ENCODE measurements at places on chromosomes 12 and 14.

- DNase-seq: no peak
Measured at GRCh38 chr14:65320661-65321308, 91.7 kb upstream of the FUT8 start.

DNA sequence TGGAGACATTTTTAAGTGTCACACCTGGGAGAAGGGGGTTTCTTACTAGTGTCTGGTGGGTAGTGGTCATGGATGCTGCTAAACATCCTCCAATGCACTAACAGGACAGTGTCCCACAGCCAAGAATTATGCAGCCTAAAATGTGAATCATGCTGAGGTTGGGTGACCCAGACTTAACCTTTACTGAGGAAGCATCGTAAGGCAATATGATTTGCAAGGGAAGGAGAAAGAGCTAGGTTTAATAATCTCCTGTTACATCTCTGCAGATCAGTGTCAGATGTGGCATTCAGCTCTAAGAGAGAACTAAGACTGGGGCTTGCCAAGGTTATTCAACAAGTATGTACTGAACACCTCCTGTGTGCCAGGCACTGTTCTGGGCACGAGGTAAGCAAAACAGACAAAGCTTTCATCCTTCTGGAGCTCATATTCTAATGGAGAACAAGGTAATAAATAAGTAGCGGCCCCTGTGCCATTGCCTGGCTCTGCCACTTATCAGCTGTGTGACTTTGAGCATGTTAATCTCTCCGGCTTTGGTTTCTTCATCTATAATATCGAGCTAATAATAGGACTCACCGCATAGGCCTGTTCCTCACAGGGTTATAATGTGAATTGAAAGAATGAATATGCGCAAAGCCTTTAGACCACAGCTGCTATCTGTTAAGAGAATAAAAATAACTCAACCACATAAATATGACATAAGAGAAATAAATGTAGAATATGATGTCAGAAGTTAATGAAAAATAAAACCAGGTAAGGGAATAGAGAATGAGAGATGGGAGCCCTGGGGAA is 13.5 kb upstream of the GOLGA5 start:
- no peak for DNase-seq

- DNase-seq: no peak
Measured at GRCh38 chr14:67268426-67269150, 27.4 kb downstream of the PALS1 start.

GRCh38 chr14:74985028-74985310 is 17.8 kb upstream of the EIF2B2 start:
- no peak for DNase-seq

- no peak for DNase-seq
Measured at GRCh38 chr12:110850762-110851161, 4.0 kb downstream of the CCDC63 start.

- no peak for DNase-seq
Measured at GRCh38 chr12:111270239-111270638, 98.7 kb downstream of the PHETA1 start.

DNA sequence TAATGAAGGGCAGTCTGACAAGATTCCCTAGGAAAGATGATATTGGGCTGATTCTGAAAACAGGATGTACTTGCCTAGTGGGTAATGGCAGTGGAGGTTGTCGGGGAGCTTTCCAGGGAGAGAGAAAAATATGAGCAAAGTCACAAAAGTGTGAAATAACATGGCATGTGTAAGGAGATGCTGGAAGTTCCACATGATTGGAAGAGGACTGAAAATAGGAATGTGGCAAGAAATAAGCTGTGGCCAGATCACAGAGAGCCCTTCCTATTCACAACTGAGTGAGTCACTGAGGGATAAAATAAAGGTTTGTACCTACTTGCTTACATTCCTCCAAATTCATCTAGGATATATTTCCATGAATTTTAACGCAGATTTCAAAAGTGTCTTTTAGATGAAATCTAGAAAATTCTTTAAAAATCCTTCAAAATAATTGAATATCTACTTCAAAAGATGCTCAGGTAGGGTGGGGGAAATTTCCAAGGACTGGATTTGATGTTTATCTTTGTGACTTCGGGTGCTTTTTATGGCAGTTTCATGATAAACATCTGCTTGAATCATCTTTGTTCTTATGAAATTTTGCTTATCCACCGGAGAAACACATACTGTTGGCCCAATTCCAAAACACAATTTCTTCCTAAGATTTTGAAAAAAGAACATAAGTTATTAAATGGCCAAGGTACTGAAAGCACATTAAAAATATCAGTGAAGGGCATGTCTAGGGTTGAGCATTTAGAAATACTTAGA is 36.3 kb upstream of the SLC2A13 start:
- DNase-seq: no peak

DNA sequence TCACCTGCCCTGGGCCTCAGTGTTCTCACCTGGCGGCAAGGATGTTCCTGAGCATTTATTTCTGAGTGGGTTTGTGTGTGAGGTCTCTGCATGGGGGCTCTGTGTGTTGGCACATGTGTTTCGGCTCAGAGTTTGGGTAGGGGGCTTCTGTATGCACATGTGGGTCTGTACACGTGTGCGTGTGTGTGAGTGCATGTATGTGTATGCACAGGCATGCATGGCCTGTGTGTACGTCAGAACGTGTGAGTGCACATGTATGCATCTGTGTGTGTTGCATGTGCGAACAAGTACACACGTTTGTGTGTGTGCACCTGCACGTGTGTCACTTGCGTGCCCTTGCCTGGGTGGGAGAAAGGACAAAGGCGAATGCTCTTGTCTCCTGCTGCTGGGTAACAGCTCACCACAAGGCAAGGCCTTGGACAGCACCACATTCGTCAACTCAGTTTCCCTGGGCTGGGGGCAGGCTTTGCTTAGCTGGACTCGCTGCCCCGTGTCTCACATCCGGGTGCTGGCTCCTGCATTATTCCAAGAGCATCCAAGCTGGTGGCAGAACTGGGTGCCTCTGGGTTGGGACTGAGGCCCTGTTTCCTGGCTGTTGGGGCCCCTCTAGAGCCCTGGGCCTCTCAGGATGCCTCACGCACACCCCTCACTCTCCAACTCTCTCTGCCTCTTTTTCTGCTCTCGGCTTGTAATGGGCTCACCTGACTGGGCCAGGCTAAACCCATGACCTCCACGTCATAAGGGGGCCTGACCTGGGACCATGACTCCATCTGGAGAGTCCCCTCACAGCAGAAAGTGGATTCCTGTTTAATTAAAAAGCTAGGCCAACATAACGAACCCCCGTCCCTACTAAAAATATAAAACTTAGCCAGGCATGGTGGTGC is 153.6 kb upstream of the C14orf180 start:
- DNase-seq: no peak

DNA sequence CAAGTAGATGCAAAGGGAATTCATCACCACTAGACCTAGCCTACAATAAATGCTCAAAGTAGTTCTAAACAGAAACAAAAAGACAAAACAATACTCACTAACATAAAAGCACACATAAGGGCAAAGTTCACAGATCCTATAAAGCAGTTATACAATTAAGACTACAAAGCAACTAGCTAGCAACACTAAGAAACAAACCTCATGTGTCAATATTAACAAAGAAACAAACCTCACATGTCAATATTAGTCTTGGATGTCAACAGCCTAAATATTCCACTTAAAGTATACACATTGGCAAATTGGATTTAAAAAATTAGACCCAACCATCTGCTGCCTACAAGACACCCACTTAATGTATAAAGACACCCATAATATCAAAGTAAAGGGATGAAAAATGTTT is 152.7 kb downstream of the KCNK10 start:
- DNase-seq: no peak

GRCh38 chr12:123250471-123251383 is 17.5 kb downstream of the MTRFR start:
- peak; percentile 91 for DNase-seq
